ENCODE measurements at places on chromosomes 16 and 17. TPM values are rescaled to one million over a fixed set of nuclear protein-coding genes. Genes with fewer than 3 reads are reported as not detected.

Gene CHD9NB
- total RNA-seq = 0.12 TPM

Gene FBXL20
- total RNA-seq = 15.7 TPM

Gene TTLL6
- total RNA-seq = not detected

Gene TBX2
- not detected for total RNA-seq

Gene MPP3
- total RNA-seq = 1.1 TPM

Gene VAT1L
- not detected for total RNA-seq

Gene ST6GALNAC2
- not detected for total RNA-seq

Gene HSF5
- total RNA-seq = 3.9 TPM

Gene KCNH4
- 0.44 TPM for total RNA-seq

Gene CA5A
- not detected for total RNA-seq

Gene C17orf78
- total RNA-seq = not detected

Gene ARHGDIG
- total RNA-seq = not detected

Gene WNT3
- 0.06 TPM for total RNA-seq

Gene TSR1
- total RNA-seq = 120 TPM

Gene SLFN13
- total RNA-seq = 22.0 TPM

Gene CFAP97D1
- not detected for total RNA-seq

Gene MYO15B
- 18.9 TPM for total RNA-seq

Gene TRPV2
- 40.2 TPM for total RNA-seq

Gene MAPK8IP3
- 47.3 TPM for total RNA-seq

Gene OR2C1
- total RNA-seq = not detected

Gene KRT9
- total RNA-seq = not detected

Gene PLCG2
- total RNA-seq = 7.7 TPM

Gene SPATA32
- 0.68 TPM for total RNA-seq

Gene CCL14
- not detected for total RNA-seq

Gene SYCE1L
- 5.0 TPM for total RNA-seq

Gene CTF1
- 0.38 TPM for total RNA-seq

Gene CSH2
- not detected for total RNA-seq

Gene PRSS22
- total RNA-seq = not detected

Gene CDRT15
- total RNA-seq = not detected

Gene NECAB2
- total RNA-seq = not detected

Gene PLA2G10
- total RNA-seq = not detected

Gene NPIPA8
- 8.6 TPM for total RNA-seq

Gene TELO2
- total RNA-seq = 82.5 TPM

Gene SNAI3
- total RNA-seq = 2.2 TPM

Gene ITGAD
- total RNA-seq = not detected

Gene TUBG2
- total RNA-seq = 7.8 TPM

Gene CTNS
- total RNA-seq = 11.0 TPM

Gene SMTNL2
- not detected for total RNA-seq

Gene CCR7
- 274 TPM for total RNA-seq

Gene SEZ6L2
- total RNA-seq = not detected

Gene CES3
- 0.80 TPM for total RNA-seq

All from activated naive CD8-positive, alpha-beta T cell treated with anti-CD3 and anti-CD28 coated beads for 36 hours (primary cell).